ENCODE measurements at places on chromosomes 2 and 18.

DNA sequence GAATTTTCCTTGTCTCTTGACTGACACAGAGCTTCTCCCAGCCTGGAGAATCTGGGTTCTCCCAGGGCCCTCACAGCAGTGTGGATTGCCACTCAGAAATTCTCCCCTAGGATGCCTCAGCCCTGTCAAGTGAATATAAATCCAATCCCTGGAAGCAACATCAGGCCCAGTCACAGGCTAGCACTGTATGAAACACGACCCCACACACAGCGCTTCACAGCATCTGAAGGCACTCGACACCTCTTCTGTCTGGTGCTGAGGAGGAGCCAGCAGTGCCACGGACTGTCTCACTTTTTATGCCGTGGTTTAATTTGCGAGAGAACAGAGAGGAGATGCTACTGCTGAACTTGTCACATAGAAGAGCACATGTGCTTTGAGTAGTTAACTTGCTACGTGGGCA is 164.5 kb downstream of the NAPG start:
- no peak for DNase-seq

GRCh38 chr18:47484068-47484467 is 232.6 kb upstream of the SKOR2 start:
- no peak for DNase-seq

GRCh38 chr2:120052597-120052996 is 39.7 kb downstream of the EPB41L5 start:
- DNase-seq = peak; percentile 45

DNA sequence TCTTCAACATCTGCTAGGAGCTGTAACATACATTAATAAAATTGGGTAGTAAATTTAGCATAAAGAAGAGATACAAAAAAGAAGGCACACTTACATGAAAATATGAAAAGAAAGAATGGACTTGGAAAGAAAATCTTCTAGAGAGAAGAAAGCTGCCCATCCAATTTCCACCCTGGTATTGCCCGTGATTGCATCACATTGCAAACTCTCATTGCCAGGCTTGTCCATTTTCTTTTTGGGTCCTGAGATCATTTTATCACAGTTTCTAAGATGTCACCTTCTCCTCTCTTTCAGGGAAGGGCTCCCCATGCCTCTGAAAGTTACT is 321.5 kb downstream of the RND3 start:
- DNase-seq = no peak

DNA sequence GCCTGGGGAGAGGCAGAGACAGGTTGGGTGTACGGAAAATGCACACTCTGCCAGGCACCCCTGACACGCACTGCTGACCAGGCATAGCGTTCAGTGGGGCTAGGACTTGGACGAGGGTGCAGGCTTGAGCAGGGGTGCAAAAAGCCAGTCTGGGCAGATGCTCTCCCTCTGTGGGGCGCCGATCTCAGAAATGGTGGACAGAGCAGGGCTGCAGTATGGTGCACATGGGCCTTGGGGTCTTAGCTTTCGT is 1.0 kb upstream of the ARHGEF4 start:
- no peak for DNase-seq

DNA sequence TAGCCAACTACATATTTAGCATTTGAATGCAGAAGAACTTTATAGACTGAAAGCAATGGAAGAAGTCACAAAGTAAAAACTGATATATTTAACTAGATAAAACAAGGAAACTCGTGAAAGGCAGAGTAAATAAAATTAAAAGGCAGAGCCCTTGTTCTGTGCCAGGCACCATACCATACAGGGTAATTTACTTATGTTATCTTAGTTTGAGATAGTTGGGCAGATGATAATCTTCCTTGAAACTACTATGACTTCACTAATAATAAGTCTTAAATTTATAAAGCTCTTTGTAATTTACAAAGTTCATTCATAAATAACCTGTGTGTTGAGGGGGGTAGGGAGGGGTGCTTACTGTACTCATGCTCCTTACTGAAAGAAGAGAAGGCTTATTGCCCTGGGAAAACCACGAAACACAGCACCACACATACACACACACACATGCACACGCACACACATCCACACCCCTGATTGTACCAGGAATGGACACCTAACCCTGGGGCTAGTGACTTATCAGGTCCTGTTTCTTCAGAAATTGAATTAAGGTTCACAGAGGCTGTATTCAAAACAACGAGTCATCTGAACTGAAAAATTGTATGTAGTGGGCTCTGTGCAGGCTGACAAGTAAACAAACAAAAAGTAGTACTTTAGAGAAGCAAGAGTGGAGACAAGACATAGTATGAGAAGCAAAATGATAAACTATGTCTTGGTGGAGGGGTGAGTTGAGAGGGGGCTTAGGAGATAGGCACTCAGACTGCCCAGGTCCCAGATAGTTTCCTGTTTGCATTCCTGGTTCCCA is 38.1 kb downstream of the AGFG1 start:
- DNase-seq = peak; percentile 49

- DNase-seq = no peak
These were observed 264.2 kb downstream of the LNPK start for GRCh38 chr2:175737722-175738361.

DNA sequence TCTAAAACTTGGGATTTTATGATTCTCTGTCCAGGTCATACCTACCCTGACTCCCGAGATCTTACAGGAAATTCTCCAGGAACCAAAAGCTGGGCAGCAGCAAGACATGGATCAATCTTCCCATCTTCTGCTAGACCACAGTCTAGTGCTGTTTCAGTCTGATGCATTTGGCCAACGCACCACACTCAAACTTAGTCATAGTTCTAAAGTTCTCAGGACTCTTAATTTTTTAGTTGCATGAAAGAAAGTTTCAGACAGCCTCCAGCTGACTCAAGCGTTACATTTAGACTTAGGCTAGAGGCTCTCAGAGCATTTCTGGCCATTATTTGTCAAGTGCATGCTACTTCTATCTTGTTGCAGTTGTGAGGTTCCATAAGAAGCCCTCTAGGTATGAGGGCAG is 230.1 kb upstream of the CCDC150 start:
- DNase-seq = peak; percentile 7

- DNase-seq = no peak
These were observed 137.4 kb upstream of the MYCN start for GRCh38 chr2:15802657-15803542.

DNA sequence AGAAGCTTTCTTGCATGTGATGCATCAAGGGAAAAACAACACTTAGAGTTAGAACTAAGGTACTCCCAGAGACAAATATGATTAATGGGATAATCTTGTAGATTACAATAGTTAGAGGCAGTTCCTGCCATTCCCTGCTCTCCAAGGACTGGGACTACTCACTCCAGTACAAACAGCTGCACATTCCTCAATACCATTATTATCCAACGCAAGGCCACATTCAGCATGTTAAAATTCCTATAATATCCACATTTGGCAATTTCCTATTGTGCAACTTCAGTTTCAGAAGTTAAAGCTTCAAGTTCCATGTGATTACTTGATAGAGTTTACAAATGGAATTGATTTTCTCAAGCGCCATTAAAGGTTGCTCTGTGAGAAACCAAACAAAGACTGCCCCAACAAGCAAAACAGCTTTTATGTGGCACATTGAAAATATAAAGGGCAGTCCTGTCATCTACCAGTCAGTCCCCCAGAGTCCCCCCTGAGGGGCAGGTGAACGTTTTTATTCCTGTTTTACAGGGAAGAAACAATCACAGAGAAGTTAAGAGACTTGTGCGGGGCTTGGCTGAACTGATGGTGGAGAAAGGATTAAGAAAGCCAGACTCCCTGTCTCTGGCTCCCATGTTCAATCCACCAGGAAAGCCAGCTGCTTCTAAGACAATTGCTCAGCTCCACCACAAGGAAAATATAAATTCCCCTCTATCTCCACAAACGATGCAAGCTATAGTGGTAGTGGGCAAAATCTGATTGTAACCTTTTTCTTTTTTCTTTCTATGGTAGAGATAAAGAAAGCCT is 72.6 kb downstream of the TXNL1 start:
- peak; percentile 94 for DNase-seq

- peak; percentile 46 for DNase-seq
These were observed 22.6 kb upstream of the TMEM214 start for GRCh38 chr2:27010139-27010538.

DNA sequence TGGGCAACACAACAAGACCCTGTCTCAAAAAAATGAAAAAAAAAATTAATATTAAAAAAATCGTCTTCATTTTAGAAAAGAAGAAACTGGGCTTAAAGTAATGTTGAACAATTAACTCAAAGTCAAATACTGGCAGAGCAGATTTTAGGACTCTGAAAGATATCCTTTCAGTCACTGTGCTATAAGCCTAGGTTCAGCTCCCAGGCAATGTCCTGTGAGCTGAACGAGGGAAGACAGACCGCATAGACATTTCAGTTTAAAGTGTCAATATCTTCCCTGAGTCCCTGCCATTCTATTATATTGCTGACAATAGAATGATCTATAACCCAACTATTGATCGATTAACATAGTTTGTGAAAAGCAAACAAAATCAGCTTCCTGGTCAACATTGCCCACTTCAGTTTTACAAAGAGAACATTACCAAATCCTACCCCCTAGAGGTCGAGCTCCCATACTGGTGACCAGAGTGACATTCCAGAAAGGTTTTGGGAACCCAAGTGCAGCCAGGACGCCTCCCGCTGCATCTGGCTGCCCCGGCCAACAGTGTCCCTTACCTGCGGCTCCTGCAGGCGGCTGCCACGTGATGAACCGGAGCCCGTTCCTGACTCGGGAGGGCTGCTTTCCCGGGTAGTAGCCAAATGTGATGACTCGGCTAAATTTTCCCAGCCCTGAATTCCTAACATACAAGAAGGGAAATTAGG is 639 bp downstream of the MRO start:
- DNase-seq = peak; percentile 15

- DNase-seq = no peak
These were observed 731.1 kb upstream of the ZNF804A start for GRCh38 chr2:183867206-183867605.

DNA sequence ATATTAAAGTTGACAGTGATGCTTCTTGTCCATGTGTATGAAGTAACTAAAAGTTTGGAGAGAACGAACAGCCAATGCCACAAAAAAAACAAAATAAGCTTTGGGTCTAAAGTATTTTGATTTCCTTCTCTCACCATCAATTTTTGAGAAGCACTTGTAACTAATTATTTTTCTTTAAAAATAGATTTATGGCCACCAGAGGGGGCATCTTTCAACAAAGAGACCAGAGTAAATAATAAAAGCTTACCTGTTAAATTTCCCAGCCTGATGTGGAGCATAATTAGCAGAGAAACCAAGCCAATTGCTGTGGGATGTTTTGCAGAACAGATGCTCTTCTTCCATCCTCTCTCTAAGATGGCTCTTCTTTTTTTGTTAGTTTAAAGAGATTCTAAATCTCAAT is 29.0 kb downstream of the LINC00305 start:
- DNase-seq = no peak

- DNase-seq = no peak
These were observed 36.0 kb downstream of the DNMT3A start for GRCh38 chr2:25305775-25306174.

DNA sequence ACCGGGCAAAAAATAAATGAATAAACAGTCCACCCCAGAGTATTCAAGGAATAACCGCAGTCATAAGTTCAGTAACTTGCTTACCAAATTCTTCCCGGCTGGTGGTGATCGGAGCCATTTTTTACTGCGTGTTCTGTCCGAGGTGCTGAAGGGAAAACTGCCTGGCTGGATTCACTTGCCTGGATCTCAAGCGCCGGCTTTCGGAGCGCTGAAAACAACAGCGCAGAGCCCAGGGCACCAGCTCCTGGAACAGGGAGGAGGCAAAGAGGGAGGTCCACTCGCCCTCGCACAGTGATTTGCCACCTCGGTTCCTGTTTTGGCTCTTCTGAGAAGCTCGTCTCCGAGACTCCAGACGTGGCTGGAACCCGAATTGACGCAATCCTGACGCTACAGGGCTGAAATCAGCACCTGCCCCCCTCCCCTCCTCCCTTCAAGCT is at the start of gene SYT4:
TSS of gene SYT4 (minus strand) at position 327 of the 437 bp plus-strand sequence. CDS start at position 118, 209 bp downstream.
- DNase-seq = peak; percentile 9

GRCh38 chr2:222802514-222803196 is 58.2 kb upstream of the ACSL3 start:
- no peak for DNase-seq

GRCh38 chr2:203688798-203689197 is 17.6 kb upstream of the CD28 start:
- peak; percentile 88 for DNase-seq

GRCh38 chr2:105800036-105800713 is 55.5 kb downstream of the NCK2 start:
- peak; percentile 36 for DNase-seq

GRCh38 chr2:161166538-161167409 is 6.5 kb downstream of the TANK start:
- DNase-seq = no peak

DNA sequence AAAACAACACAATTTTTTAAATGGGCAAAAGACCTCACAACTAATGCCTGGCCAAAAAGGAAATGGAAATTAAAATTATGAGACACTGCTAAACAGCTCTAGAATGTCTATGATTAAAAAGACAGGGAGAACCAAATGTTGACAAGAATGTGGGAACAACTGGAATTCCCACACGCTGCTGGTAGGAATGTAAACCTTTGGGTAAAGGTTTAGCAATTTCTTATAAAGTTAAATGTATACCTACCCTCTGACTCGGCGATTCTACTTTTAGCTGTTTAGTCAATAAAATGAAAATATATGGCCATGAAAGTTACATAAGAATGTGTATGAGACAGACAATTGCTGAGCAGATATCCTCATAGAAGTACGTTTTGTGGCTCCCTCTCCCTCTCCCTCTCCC is 60.9 kb downstream of the ATF2 start:
- peak; percentile 59 for DNase-seq

DNA sequence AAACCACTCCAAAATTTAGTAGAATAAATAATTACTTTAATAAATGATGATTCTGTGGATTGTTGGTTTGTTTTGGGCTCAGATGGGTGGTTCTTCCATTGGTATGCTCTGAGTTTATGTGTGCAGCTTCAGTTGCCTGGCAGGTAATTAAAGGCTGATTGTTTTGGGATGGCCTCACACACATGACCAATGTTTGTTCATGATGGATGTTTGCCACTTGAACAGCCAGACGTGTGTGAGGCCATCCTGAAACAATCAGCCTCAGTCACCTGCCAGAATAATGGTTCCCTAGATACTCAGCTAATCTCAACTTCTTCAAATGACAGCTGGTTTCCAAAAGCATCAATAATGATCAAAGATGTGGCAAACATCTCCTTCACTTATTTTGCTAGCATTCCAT is 352.5 kb upstream of the GULP1 start:
- no peak for DNase-seq

DNA sequence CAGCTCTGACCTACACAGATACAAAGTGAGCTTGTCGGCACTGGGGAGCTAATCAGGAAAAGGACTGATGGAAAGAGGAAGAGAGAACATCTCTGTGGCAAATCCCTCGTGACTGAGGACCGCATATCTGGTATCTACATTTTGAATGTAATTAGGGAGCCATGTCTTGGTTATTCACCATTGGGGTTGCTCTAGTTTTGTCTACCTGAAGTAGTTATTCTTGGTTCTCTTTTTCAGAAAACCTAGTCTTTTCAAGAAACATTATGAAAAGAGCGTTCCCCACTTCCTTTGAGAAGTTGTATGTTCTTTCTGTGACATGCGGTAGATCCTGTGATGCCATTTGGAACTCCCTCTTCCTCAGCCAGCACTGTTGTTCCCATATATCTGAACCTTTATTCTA is 104.4 kb downstream of the DOCK10 start:
- DNase-seq = no peak

- no peak for DNase-seq
These were observed 121.1 kb downstream of the SETBP1 start for GRCh38 chr18:44801781-44802180.
